ENCODE measurements at places on chromosomes 3 and 15.
A peak's percentile ranks its signal among the peaks of the same experiment; 100 is the strongest.

DNA sequence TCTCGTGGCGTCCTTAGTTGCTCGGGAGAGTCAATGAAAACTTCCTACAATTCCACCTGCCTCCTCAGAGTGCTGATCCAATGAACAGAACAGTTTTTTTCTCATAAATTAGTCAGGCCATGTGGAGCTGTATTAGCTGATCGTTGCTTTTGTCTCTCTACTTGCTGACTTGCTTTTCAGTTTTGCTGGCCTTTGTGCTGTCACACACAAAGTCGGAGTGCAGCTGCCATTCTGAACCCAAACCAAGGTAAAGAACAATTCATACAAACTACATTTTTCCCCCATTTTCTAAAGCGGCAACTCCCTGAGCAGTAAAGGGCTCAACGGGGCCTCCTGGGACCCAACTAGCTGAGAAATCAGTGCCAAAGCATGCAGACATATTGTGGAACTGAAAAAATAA lies 43.1 kb downstream of the MEIS2 start:
- DNase-seq, result peak; percentile 8

- no peak for DNase-seq
Measured at GRCh38 chr3:64028754-64029153, 5.5 kb upstream of the PSMD6 start.

DNA sequence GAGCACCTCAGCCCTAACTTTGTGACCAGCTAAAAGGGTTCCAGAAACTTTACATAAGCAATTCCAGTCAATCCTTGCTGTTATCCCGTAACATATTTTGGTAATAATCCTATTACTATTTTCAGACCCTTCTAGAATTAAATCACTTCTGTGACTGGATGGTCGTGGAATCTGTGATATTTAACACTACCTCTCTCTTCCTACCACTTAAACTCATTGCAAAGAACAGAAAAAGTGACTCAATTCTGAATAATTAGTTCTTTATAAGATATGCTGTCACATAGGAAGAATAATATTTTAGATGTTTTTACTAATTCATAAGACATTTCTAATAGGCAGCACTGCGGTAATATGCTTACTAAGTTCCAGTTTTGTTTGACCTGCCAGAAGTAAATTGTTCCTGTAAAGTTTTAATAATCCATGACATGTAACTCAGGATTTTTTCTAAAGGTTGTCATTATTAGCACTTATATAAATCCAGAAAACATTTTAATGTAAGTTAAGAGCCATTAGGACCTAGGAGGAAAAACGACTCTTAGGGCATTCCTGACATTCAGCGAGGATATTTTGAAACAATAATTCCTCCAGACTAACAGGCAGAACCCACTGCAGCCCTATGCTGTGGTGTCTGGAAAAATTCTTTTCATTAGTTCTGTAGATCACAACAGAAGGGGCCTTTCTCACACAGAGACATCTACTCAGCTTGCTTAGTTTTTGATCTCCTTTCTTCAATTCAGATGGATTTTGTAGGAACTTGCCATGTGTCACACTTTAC lies 113.3 kb upstream of the MBNL1 start:
- no peak for DNase-seq

DNA sequence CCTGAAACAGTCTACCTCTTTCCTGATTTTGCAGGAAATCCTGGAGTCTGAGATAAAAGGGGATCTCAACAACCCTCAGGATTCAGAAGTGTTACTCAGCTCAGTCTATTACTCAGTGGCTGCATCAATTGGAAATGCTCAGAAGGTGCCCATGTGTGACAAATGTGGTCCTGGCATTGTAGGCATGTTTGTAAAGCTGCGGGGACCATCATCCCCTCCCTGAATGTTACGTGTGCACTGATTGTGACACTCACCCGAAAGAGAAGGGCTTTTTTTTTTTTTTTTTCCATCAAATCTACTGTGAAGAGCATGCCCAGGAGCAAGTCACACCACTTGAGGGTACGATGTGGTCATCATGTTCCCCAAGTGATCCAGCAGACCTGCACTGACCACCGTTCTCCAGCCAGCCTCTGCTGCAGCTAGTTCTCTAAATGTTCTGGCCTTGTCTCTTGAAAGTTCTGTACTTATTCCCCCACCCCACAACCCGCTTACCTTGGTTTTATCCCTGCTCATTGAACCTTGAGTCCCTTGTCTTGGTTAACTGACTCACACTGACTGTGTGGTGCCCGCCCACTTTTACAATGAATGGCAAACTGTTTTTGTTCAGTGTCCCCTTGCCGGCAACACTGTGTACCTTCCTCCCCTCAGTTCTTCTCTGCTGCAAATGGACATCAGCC lies 19.8 kb downstream of the ST3GAL6 start:
- peak; percentile 64 for DNase-seq

GRCh38 chr3:96225494-96225893 lies 588.9 kb upstream of the EPHA6 start:
- DNase-seq, result no peak

DNA sequence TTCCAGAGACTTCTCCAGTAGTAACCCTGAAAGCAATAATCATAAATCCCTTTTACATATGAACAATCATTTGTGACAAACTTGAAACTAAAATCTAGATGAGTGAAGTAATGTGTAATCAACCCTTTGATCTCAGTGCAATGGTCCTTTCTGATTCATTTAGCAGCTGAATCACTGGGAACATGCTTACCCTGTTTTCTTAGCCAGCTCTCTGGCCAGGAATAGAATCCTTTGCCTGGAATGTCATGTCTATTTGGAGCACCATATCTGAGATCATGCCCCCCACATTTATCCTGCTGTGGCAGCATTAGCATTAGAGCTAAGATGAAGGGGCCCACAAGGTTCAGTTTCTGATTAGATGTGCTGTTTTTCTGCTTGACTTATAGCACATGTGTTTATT lies 309.8 kb downstream of the OXSM start:
- DNase-seq, result no peak

- DNase-seq, result no peak
Measured at GRCh38 chr15:74207652-74208440, 5.3 kb upstream of the STRA6 start.

- no peak for DNase-seq
Measured at GRCh38 chr3:135865085-135865484, 100.4 kb upstream of the PPP2R3A start.

- DNase-seq, result no peak
Measured at GRCh38 chr3:105497386-105497785, 130.7 kb downstream of the ALCAM start.

DNA sequence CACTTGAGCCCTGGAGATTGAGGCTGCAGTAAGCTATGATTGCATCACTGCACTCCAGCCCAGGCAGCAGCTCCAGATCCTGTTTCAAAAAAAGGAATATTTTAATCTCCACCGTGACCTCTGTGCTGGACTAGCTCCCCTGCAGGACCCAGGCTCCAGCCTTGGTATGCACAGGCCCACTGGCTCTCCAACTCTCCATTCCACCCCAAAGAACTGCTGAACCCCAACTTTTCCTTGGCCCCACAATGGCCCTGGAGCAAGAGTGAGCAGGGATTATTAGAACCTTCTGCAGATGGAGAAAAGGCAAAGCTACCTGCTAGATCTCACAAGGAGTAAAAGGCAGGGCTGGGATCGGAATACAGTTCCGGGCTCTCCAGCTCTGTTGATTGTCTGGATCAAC lies 32.8 kb upstream of the SFMBT1 start:
- no peak for DNase-seq

DNA sequence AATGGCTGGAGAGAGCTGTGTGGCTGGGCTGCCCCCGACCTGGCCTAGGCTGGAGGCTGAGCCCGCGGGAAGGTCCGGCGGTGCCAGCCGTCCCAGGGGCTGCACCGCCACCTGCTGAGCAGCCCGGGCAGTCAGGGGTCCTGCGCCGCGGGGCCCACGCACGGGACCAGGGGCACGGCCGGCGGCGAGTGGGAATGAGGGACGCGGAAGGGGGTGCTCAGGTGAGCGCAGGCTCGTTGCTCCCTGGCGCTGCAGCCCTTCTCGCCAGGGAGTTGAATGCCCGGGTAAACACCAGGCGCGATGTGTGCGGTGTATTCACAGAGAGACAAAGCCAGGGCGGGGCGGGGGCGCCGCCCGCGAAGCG lies 666 bp upstream of the SEMA3F start:
- no peak for DNase-seq

DNA sequence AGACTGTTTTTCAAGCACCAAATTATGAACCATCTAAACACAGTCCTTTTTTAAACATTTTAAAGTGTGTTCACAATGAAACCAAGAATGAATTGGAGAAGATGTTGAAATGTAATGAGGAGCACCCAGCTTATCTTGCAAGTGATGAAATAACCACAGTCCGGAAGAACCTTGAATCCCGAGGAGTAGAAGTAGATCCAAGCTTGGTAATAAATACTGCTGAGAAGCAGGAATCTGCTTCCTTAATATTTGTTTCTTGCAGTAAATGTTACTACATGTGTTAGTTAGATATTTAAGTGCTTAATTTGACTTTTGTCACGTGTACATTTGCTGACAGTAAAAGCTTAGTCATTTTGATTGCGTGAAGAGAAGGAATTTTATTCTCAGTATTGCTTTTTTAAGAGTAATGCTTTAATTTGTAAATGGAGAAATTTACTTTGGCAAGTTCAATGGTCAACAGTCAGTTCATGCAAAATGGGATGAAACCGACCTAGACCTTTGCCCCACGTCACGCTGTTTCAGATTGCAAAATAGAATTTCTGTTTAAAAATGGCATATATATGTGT lies 69.8 kb downstream of the OPA1 start:
- no peak for DNase-seq

DNA sequence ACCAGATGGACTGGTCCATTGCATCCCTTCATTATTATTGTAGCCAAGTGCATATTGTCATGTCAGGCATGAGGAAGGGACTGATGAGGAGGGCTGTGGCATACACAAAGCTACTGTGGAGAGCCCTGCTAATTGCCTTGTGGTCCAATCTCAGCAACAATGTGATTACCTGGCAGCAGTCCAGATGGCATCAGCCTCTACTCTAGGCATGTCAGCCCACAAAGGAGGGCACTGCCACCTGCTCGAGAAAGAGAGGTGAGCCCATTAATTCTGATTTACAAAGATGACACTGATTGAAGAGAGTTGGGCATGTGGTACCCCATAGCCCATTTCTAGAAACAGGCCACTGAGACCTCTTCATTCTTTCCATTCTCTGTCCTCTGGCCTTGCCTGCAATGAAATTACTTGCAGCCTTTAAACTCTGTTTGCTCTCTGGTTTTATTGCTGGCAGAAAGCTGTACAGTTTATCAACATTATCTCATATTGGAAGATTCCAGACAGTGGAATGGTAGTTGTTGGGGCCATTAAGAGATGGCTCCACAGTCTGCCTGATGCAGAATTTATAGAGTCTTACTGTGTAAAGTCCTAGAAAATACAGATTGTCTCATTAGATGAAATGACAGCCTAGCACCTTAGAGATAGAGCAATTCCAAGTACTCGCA lies 307.7 kb downstream of the ARPP21 start:
- peak; percentile 2 for DNase-seq

DNA sequence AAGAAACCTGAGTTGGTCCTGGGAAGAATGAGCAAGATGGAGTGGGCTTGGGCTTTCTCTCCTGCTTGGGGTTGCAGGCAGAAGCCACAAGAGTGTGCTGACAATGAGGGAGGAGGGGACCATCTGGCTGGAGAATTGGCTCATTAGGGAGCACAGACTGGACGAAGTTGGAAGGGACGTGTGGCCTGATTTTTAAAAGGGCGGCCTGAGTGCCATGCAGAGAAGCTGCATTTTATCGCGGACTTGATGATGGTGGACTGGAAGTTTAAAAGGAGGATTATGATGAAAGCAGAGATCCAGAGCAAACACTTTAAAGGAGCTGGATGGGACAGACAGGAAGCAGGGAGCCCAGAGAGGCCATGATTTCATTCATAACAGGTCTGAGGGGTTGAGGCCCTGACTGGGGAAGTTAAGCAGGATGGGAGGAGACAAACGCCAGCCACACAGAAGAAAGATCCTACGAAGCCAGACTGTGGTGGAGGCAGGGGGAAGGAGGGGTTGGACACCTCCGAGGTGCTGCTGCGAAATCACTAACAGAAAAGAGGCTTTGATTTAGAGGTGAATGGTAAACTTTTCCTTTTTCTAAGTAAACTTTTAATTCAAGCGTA lies 23.6 kb downstream of the TLNRD1 start:
- no peak for DNase-seq

Measured in SK-MEL-5 (cell line).